Activated CD4-positive, alpha-beta T cell treated with anti-CD3 and anti-CD28 coated beads, Interleukin-2, amount 50 U/mL, for 24 hours (primary cell): ENCODE measurements at places on chromosomes 3 and 15.

- no peak for DNase-seq
Measured at GRCh38 chr15:41936155-41936554, 36.2 kb downstream of the EHD4 start.

DNA sequence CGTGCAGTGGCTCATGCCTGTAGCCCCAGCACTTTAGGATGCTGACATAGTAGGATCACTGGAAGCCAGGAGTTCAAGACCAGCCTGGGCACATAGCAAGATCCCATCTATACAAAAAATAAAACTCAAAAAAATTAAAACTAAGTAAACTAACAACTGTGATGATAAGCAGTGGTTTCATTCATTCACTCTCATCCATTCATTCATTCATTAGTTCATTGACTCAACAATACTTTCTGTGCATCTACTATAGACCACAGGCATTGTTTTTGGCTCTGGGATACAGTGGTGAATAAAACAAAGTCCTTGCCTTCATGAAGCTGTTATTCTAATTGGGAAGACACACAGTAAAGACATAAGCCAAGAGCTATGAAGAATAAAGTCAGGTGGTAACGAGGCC, 7.5 kb upstream of the TMEM212 start:
- no peak for DNase-seq

DNA sequence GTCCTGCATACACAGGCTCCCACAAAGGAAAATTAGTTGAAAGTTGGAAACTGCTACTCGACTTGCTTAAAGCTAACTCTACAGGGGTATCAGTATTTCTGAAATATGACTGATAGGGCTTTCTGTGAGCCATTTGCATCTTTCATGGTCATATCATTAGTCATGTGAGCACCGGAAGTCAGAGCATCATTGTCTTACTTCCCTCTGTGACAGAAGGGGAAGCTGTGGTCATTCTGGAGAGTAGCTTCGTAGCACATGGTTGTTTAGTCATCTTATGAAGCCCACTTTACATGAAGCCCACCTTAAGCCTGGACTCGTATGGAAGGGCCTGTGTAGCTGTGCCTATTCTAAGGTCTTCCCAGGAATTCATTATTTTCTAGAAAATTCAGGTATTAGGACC, 69.0 kb downstream of the COL6A5 start:
- no peak for DNase-seq

DNA sequence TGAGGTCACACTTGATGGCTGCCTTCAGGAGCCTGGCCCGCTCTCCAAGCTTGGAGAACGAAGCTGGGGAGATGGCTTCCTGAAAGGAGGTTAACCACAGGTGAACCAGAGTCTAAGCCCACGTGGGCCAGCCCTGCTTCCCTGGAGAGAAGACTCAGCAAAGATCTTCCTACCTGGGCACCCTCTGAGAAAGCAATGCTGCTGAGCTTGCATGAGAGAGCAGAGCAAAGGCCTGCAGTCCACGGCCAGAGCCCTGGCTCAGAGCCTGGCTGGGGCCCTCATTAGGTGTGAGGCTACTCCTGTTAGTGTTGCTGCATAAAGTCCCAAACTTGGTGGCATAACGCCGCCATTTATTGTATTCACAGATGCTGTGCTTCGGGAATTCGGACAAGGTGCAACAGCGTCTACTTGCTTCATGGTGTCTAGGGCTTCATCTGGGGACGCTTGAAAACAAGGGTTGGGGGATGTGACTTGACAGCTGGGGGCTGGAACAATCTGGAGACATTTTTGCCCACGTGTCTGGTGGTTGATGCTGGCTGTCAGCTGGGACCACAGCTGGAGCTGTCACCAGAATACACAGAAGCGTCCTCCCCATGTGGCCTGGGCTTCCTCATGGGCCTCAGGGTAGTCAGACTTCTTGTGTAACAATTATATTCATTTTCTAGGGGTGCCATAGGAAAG, 87.9 kb upstream of the MEF2A start:
- no peak for DNase-seq

DNA sequence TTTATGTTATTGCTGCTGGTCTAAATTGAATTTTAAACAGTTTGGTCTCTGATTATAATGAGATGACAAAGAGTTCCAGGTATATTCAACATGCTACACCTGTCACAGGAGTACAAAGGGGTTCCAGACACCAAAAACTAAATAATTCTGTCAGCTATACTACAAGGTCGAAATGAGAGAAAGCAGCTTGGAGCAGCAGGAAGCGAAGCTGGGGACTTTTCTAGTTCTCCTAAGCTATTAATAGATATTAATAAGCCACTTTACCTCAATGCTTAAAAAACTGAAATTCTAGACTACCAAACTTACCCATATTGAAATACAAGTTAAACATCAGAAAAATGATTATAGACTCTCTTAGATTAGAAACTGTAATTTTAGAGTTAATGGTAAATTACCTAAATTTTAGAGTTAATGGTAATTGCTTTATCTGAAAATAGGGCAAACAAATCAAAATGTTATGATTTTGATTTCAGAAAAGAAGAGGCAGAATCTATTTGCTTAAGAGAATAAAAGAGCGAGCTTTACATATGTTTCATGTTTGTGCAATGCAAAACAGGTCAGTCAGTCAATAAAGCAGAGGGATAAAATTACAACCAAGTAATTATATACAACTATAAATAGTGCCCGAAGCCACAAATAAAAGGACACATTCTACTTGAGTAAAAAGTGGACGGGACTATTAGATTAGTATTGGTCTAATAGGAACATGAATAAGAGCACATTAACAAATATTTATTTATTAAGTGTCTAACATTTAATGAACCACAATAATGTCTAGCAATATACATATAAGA, 16.8 kb downstream of the HSPBAP1 start:
- no peak for DNase-seq

GRCh38 chr3:196625331-196625730, 14.2 kb upstream of the NRROS start:
- no peak for DNase-seq

GRCh38 chr3:5009506-5010109, 30.4 kb downstream of the BHLHE40 start:
- no peak for DNase-seq

- no peak for DNase-seq
Measured at GRCh38 chr3:97687734-97688133, 76.8 kb upstream of the ARL6 start.

GRCh38 chr3:5298453-5298852, 110.9 kb downstream of the EDEM1 start:
- no peak for DNase-seq

DNA sequence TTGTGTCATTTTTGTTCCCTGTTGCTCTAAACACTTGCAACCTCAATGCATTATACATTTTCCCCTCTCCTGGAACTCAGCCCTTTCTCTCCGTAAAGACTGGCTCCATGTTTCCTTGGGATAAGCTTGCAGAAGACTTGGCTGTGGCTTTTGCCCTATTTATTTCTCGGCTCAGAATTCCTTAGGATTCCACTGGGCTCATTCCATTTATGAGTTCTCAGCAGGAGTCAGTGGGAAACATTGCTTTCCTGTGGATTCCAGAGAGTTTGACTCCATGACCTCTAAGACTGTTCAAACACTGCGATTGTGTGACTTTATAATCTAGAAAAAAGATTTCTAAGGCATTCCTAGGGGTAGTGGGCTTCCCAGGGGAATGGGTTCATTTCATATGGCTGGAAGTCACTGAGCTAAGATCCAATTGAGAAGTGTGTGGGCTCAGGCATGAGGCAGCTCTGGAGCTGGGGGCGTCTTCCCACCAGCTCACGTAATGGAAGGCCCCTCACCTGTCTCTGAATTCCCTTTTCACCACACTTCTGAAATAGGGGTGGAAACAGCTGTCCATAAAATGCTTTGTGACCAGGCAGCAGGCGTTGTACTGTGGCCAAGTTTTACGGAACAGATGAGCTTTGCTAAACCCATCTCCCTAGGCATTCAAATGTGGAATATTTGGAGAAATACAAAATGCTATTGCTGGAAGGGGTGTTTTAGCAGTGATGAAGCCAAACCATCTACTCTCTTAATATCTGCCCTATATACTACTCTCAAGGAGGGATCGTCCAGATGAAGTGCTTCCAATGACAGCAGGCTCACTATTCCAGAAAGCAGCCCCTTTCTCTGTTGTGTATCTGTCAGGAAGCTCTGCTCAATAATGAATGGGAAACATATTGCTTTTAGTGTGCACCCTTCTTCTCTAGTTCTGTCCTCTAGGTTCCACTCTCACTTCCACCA, 91.8 kb upstream of the BCL6 start:
- no peak for DNase-seq

- no peak for DNase-seq
Measured at GRCh38 chr3:17639257-17639656, 103.2 kb downstream of the TBC1D5 start.

- no peak for DNase-seq
Measured at GRCh38 chr15:38129531-38130204, 123.0 kb upstream of the SPRED1 start.
